ENCODE measurements at places on chromosomes 4 and X. TPM values are rescaled to one million over a fixed set of nuclear protein-coding genes. Genes with fewer than 3 reads are reported as not detected.

GRCh38 chrX:139538907-139539790 lies 8.6 kb downstream of the F9 start:
- DNase-seq, result no peak

DNA sequence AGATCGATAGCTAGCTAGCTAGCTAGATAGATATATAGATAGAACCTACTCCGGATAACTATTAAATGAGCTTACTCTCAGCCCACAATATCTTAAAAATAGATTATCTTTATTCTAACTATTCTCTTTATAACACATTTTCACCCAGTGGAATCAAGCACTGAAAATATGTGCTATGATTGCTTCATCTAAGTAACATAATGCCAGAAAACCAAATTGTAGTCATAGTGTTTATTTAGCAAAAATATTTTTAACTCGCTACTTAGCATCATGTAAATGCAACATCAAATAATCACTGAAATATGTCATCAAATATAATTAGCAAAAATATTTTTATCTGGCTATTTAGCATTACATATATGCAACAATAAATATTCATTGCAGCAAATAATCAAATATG lies 1.5 kb downstream of the TMEM156 start:
- DNase-seq, result no peak

GRCh38 chr4:145814246-145814645 lies 124.4 kb downstream of the ZNF827 start:
- no peak for DNase-seq

GRCh38 chr4:38829237-38829636 lies 24.6 kb upstream of the TLR1 start:
- no peak for DNase-seq

Gene DDX53
- total RNA-seq, result not detected

Gene DDX60
- 22.2 TPM for total RNA-seq

Data from activated CD4-positive, alpha-beta T cell treated with anti-CD3 and anti-CD28 coated beads for 36 hours (primary cell).